Activated T-helper 17 cell treated with anti-CD3 and anti-CD28 coated beads, Interleukin-2, amount 50 U/mL, for 72 hours (primary cell): ENCODE measurements at places on chromosomes 2 and 18.

GRCh38 chr18:1302861-1303260 is 398.2 kb downstream of the ADCYAP1 start:
- ATAC-seq = no peak

DNA sequence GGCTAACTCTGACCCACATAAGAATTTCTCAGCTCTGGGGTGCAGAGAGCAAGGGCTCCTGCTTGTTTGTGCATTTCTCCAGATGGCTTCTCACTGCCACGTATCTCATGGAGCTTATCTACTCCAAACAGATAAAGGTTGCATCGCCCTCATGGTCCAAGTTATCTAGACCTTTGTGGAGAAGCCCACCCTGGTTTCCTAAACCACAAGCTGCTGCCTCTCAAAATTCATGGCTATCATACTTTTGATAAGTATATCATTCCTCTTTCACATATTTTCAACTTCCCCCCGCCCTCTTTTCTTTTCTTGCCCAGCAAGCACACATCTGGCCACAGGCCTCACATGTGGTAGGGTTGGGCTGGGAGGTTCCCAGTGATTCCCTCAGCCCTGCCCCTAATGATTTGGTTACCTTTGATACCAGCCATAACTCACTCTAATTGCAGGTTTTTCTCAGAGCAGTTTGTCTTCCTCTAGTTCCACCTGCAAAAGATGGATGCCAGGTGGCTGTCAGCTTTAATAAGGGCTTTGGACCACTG is 146.0 kb downstream of the RHBDD1 start:
- ATAC-seq = no peak

GRCh38 chr18:9477509-9477908 is 2.2 kb downstream of the RALBP1 start:
- ATAC-seq = no peak

DNA sequence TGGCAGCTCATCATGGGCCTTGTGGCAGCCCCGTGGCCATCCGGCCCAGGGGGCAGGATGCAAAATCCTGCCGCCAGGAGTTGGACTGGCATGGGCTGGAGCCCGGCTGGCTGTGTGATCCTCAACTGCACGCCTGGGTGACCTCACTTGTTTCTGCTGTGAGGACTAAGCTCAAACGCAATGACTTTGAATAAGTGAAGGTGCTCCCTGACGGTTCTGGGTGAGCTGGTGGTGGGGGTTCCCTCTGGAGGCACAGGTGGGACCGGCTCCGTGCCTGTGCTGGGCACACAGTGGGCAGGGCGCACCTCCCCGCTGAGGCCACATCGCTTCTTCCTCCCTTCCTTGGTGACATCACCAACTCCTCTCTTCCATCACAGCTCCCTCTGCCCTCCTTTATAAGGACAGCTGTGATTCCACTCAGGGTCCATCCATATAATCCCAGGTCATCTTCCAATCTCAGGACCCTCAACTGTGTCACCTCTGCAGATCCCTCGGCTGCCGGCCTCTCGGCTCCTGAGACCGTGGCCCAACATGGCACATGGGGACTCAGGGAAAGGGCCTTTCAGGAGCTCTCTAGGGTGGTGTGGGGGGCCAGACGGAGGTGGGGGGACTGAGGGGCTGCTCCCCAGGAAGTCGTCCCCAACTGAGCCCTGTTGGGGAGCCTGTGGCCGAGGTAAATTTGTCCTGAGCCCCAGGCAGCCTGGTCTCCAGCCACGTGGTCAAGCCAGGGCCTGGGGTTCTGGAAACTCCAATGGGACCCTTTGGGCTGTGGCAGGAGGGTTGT is 75.5 kb upstream of the ODC1 start:
- no peak for ATAC-seq

- ATAC-seq = no peak
Observed at GRCh38 chr2:183606718-183607085, 482.5 kb downstream of the NUP35 start.

DNA sequence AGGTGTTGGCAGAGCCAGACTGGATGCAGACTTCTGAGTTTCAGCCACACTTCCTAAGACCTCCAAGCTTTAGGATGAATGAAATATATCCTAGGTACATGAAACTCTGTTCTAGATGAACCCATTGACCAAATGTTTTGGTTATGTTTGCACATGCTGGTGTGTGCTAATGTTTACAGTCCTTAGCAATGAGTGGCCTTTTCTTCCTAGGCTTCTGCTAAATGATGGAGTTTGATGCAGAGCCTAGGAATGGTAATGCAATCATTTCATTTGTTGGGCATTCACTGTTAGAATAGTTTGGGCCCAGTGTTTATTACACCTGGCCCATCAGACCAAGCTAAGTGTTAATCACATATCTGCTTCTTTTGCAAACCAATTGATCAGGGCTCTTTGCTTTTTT is 464.7 kb downstream of the MEIS1 start:
- ATAC-seq = no peak

GRCh38 chr2:181311837-181312236 is 145.3 kb upstream of the ITGA4 start:
- ATAC-seq = peak; percentile 20

GRCh38 chr2:196249860-196250259 is 78.5 kb upstream of the STK17B start:
- ATAC-seq = no peak

- ATAC-seq = peak; percentile 98
Observed at GRCh38 chr2:88265352-88266303, 95.5 kb downstream of the THNSL2 start.

- ATAC-seq = no peak
Observed at GRCh38 chr2:82780050-82780449, 1679.0 kb downstream of the SUCLG1 start.

DNA sequence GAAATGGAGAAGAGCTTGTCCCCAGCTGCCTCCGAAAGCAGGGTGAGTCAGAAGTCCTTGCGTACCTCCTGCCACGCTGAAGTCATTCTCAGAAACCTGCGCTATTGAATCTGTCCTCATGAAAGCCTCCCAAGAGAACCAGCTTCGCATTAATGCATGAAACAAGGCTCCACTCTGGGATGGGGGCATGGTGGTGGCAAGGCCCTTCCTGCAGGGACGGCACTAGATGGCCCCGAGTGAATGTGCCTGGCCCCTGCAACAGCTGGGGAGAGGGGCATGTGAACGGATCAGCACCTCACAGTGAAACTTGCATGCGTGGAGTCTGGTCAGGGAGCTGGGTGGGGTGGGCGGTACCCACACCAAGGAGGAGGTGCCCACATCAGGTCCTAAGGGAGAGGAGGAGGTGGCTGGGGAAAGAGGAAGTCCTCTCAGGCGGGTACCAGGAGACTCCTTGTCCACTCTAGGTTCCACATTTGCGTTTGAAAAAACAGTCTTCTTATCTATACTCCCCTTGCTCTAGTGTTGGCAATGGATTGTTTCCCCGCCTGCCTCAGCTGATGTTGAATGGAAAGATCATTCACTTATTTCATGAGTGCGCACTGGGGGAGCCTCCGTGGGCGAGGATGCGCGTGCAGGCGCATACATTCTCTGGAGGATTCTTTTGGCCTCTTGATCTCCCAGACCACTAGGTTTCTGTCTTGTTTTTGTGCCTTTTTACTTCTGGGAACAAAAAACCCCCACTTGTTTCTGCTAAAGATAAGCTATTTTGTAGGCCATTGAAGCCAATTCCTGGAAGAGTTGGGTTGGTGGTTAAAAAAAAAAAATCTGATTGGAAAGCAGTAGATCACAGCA is 104.7 kb downstream of the KLHL29 start:
- peak; percentile 80 for ATAC-seq

DNA sequence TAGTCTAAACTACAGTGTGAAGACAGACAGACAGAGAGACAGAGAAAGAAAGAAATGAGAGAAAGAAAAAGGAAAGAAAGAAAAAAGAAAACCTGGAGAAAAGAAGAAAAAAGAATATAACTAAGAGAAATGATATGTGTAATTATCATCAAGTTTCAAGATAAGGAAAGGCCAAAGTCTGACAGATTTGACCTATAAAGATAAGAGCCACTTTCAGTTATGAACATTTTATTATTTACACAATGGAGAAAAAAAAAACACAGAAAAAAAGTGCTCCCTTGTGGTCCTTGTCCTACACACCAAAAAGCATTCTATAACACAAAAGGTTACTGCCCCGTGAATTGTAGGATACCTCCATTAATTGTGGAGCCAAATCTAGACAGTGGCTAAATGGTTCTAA is 937.2 kb upstream of the DDX18 start:
- no peak for ATAC-seq

DNA sequence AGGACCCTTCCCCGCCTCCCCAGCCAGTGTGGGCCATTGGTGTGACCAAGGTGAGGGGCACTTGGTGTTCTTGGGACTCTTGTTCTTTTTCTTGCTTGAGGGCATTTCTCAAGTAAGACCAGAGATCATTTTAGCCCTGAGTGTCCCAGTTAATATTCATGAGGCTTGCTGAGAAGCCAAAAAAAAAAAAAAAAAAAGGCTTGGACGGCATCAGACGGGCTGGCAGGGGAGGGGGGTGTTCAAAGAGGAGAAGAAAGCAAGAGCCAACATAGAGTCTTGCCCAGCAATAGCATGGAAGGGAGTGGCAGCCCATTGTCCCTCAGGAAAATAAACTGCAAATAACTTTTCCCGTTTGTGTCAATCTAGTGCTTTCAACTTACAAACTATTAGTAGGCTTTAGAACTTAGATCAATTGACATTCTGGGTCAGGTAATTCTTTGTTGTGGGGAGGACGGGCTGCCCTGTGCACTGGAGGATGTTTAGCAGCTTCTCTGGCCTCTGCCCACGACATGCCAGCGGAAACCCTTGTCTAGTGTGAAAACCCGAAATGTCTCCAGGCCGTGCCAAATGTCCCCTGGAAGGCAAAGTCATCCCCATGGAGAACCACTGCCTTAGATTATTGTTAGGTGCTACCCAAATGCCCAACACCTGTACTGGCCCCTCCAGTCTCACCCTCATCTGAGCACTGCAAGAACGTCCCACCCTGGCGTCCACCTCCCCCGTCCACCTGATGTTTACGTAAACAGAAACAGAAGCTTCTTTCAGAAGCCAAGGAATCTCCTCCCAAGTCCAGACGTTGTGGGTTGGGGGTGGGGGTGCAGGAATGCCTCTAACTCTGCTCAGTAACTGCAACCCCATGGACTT is 163.4 kb downstream of the BCL2 start:
- no peak for ATAC-seq

DNA sequence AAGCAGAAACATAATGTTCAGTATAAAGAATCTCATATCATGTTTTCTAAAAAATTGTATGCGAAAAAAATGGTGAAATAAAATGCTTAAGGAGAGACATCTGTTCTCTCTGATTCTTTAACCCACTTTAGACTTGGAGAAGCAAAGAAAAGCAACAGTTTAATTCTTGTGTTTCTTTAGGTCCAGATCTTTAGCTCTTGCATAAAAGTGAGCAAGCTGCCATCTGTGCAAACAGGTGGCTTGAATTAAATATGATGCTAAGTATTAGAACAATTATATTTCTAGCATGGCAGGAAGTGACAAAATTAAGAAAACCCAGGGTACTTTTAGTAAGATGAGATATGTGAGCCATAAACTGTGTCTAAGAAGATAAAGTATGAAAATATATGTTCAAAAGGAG is 1038.3 kb downstream of the DPP10 start:
- ATAC-seq = no peak

DNA sequence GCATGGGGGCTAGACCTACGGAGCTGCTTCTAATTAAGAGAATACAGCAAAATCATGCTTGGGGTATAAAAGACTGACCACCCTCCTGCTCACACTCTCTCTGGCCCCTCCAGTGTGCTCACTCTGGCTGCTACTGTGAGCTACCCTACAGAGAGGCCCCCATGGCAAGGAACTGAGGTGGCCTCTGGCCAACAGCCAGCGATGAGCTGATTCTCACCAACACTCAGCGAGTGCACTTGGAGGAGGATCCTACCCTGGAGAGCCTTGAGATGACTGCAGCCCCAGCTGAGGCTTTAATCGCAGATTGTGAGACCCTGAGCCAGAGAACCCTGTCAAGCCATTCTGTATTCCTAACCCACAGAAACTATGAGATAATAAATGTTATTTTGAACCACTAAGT is 88.2 kb downstream of the GFPT1 start:
- no peak for ATAC-seq

- no peak for ATAC-seq
Observed at GRCh38 chr2:120204417-120204816, 18.8 kb downstream of the TMEM185B start.

DNA sequence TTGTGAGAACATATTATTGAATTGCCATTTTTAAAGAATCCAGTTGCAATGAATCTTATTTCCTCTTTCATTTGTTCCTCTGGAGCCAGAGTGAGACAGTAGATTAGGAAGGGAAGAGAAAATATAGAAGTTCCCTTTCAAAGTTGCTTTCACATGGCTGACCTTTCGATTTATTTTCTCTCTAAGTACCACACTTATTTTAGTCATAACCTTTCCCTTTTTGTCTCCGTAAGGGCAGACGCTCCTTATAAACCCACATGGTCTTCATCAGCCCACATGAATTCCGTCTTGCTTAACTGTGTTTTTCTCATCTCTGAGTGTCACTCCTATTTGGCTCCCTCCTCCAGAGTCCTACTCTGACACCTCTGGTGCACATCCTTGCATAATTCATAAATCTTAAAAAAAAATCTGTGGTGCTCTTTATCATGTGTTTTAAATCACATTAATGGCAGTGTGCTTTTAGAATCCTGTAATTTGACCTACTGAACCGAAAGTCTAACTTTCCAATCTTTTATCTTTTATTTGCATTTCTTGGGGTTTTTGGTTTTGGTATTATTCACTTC is 38.5 kb upstream of the ZNF396 start:
- ATAC-seq = peak; percentile 75

DNA sequence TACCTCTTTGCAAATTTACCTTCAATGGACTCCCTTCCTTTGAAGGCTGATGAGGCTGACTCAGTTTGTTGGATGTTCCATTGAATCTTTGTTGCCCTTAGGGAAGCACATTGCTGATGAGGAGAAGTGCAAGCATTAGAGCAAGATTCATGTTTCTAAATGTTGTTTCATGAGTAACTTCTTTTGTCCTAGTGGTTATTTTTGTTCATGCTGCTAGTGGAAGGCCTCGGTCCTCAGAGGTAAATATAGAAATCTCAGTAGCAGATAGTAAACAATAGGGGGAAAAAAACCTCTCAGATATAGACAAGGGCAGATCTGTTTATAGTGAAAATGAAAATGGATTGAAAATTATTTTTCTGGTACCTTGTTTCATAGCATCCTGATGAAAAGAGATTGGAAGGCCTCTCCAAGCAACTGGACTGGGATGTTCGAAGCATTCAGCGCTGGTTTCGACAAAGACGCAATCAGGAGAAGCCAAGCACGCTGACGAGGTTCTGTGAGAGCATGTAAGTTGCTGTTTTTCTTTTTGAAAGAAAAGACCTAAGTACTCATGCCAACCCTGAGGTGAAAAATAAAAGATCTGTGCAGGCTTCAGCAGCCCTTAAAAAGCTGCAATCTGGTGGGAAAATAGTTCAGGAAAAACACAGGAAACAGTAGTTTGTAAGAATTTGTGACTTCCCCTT is 104.9 kb downstream of the CERS6 start:
- ATAC-seq = no peak

- no peak for ATAC-seq
Observed at GRCh38 chr2:171965661-171966060, 34.1 kb upstream of the METAP1D start.

DNA sequence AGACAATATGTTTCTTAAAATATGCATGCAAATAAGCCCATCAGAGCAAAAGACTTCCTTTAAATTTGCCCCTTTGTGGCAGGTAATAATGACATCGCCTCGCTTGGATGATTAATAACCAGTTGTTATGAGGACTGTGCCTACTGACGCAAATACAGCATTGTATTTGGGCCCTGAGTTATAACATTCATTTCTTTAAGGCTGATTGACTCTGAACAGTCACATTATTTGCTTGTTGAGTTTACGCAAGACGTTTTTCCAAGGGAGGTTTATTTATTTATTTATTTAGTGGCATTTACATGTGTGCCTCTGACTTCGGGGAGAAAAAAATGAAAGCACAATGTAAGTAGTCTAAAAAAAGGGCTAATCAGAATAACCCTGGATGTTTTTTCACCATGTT is 88.3 kb downstream of the SLC8A1 start:
- ATAC-seq = no peak

GRCh38 chr18:26134107-26134506 is 438 bp downstream of the PSMA8 start:
- peak; percentile 40 for ATAC-seq
